ENCODE measurements at places on chromosomes 16 and 17. TPM values are rescaled to one million over a fixed set of nuclear protein-coding genes. Genes with fewer than 3 reads are reported as not detected.

The DPEP2 gene
- polyA plus RNA-seq = 1.1 TPM

The OR3A3 gene
- polyA plus RNA-seq = not detected

The RNF157 gene
- 3.4 TPM for polyA plus RNA-seq

The CDH11 gene
- polyA plus RNA-seq = 0.38 TPM

The LRRC37A3 gene
- 12.1 TPM for polyA plus RNA-seq

The DNAH9 gene
- polyA plus RNA-seq = 2.1 TPM

The HLF gene
- 4.4 TPM for polyA plus RNA-seq

The KRT40 gene
- 1.0 TPM for polyA plus RNA-seq

The PRCD gene
- 5.2 TPM for polyA plus RNA-seq

The TPSB2 gene
- 2.4 TPM for polyA plus RNA-seq

The YPEL2 gene
- 6.7 TPM for polyA plus RNA-seq

The AOC2 gene
- polyA plus RNA-seq = 0.77 TPM

The IRX3 gene
- 3.5 TPM for polyA plus RNA-seq

The DCUN1D3 gene
- polyA plus RNA-seq = 3.7 TPM

The QPRT gene
- 8.2 TPM for polyA plus RNA-seq

The KCNJ18 gene
- not detected for polyA plus RNA-seq

The PLEKHM1 gene
- 13.3 TPM for polyA plus RNA-seq

The SBK1 gene
- 0.96 TPM for polyA plus RNA-seq

The IL17C gene
- 0.14 TPM for polyA plus RNA-seq

The LGALS9B gene
- not detected for polyA plus RNA-seq

The C16orf92 gene
- polyA plus RNA-seq = not detected

The CNTNAP4 gene
- not detected for polyA plus RNA-seq

The TP53TG3 gene
- not detected for polyA plus RNA-seq

The CTDNEP1 gene
- 67.9 TPM for polyA plus RNA-seq

The CDH5 gene
- polyA plus RNA-seq = 10.1 TPM

The USP6 gene
- 0.09 TPM for polyA plus RNA-seq

The CSH1 gene
- not detected for polyA plus RNA-seq

The ZNF423 gene
- polyA plus RNA-seq = 2.4 TPM

The KRTAP4-5 gene
- not detected for polyA plus RNA-seq

The LPO gene
- 0.08 TPM for polyA plus RNA-seq

The KRTAP16-1 gene
- not detected for polyA plus RNA-seq

The DLX3 gene
- polyA plus RNA-seq = 0.42 TPM

The KRTAP9-4 gene
- polyA plus RNA-seq = not detected

The CEP131 gene
- 22.8 TPM for polyA plus RNA-seq

The SSTR5 gene
- polyA plus RNA-seq = 1.2 TPM

The APOH gene
- polyA plus RNA-seq = 68.4 TPM

The TTYH2 gene
- polyA plus RNA-seq = 3.5 TPM

The FBXW10B gene
- polyA plus RNA-seq = 0.53 TPM

The TRPV3 gene
- polyA plus RNA-seq = 0.73 TPM

The TBC1D3H gene
- polyA plus RNA-seq = not detected

The PRSS27 gene
- polyA plus RNA-seq = 2.0 TPM

Measured in pancreas (tissue), 10 donors.